ENCODE measurements at places on chromosomes 5 and 9.
A peak's percentile ranks its signal among the peaks of the same experiment; 100 is the strongest.

- DNase-seq = no peak
Observed at GRCh38 chr5:13831351-13831750, 113.1 kb downstream of the DNAH5 start.

GRCh38 chr5:159850160-159850559 lies 66.1 kb upstream of the ADRA1B start:
- no peak for DNase-seq

- DNase-seq = no peak
Observed at GRCh38 chr5:163815240-163815791, 309.9 kb downstream of the MAT2B start.

- DNase-seq = no peak
Observed at GRCh38 chr5:17094830-17095229, 122.6 kb upstream of the BASP1 start.

- peak; percentile 64 for DNase-seq
Observed at GRCh38 chr9:94554439-94555331, at the start of gene PCAT7. Gene PCAT7, plus strand, starts transcription at chr9:94555083.

DNA sequence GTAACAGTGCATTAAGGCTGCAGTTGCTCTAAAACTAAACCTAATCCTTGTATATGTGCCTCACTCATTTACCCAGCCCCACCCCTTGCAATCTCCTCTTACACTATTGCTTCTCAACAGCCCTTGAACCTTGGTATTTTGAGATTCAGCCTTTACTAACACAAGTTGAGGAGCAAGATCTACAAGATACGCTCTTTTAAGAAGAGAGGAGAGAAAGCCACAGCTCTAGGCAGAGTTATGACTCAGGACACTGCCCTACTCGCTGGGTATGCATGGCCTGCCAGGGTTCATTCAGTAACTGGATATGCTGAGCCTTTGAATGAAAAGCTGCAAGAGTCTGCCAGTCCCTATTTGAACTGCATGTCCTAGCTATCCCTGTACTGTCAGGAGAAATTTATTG lies 219.5 kb downstream of the PCSK5 start:
- DNase-seq = no peak

DNA sequence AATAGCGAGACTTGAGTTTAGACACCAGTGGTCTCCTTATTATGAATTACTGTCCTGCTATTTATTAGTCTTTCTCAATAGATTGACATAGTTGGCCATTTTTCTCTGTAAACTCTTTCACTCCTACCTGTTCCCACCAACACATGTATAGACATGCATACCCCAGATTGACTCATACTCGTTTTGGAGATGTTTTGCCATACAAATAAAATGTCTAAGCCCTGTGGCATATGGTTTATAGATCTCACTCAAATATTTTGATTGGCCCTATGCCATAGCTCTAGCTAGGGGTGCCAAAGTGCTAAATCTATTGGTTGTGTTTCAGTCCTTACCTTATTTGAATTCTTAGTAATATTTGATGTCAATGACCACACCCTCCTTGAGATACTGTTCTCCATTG lies 42.3 kb downstream of the CAMK4 start:
- DNase-seq = no peak

DNA sequence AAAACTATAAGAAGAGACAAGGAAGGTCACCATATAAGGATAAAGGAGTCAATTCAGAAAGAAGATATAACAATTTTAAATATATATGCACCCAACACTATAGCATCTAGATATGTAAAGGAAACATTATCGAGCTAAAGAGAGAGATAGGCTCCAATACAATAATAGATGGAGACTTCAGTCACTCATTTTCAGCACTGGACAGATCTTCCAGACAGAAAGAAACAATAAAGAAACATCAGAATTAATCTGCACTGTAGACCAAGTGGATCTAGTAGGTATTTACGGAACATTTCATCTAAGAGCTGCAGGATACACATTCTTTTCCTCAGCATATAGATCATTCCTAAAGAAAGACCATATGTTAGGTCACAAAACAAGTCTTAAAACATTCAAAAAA lies 463.5 kb downstream of the KCTD16 start:
- DNase-seq = no peak

GRCh38 chr5:31738199-31738598 lies 99.3 kb downstream of the PDZD2 start:
- no peak for DNase-seq

DNA sequence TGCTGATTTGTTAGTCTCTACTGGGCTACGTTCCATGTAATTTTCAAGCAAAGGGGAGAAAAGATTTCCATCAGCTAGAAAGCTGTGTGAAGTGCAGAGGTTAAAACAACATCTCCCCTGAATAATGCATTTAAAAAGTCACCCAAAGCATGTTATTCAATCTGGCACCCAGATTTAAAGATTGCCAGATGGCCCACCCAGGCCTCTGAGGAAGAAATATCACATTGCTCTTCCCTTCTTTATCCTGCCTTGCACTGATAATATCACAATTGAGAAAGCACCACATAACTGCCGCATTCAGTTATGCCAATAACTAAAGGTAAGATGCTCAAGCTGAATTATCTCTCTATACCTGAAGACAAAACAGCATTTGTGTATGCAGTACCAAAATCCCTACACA lies 119.4 kb upstream of the PUM3 start:
- no peak for DNase-seq

DNA sequence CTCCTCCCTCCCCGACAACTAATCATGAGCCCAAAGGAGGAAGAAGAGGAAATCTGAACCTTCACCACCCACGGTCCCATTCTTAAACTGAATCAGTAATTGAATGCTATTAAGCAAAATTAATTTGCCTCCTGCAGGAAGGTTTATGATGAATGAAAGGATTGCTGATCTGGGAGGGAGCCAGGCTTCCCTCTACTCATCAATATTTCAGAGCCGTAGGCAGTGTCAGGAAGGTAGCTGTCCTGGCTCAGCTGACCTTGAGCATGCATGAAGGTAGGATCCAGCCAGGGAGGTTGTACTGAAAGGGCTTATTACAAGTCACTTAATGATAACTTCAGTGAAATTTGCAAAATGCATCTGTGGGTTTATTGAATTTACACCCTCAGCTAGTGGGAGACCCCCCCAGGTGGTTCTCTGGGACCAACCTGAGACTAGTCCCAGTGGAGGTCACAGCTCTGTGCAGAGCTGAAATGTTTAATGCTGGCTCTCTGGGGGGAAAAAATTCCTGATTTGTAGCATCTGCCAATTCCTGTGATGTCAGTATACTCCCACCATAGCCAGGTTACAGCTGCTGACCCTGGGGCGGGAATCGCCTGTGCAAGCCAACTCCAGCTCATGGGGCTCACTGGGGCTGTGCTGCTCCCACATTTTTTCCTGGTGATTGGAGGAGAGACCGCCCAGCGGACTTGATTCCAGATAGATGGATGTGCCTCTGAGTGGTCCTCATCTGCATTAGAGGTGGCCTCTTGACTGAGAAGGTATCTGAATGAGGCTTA lies 47.9 kb upstream of the NCS1 start:
- no peak for DNase-seq

GRCh38 chr9:84404095-84404686 lies 63.6 kb upstream of the SLC28A3 start:
- no peak for DNase-seq

DNA sequence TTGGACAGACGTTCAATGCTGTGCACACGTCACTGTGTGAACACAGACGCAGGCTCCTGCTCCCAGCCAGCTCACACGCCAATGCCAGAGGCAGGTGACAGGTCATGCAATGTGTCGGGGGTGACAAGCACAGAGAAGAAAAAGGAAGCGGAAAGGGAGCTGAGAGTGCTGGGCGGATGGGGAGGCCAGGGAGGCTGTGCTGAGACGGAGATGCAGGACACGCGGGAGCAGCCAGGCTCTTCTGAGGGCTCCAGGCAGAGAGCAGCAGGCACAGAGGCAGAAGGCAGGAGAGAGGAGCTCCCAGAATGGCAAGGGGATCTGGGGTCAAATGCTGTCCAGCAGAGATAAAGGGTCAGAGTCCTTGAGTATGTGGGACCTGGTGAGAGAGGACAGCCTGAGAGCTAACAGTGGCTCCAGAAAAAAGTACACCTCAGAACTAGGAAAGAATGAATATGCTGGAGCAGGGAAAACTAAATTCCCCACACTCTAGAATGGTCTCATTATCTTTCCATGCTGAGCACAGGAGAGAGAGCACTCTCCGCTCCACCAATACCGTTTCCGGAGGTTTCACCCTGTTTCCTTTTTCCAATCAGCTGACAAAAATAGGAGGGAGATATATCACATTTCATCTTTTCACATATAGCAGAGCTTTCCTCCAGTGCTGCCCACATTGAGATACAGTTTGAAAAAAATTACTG lies 32.8 kb upstream of the NSMF start:
- DNase-seq = no peak

Data from activated CD4-positive, alpha-beta T cell treated with anti-CD3 and anti-CD28 coated beads, Interleukin-2, amount 50 U/mL, for 16 hours (primary cell).